ENCODE measurements at places on chromosomes 2 and 18. TPM values are rescaled to one million over a fixed set of nuclear protein-coding genes. Genes with fewer than 3 reads are reported as not detected.

Gene BOLL
- total RNA-seq: not detected

Gene RAPH1
- total RNA-seq: 5.5 TPM

Gene POTEC
- total RNA-seq: not detected

DNA sequence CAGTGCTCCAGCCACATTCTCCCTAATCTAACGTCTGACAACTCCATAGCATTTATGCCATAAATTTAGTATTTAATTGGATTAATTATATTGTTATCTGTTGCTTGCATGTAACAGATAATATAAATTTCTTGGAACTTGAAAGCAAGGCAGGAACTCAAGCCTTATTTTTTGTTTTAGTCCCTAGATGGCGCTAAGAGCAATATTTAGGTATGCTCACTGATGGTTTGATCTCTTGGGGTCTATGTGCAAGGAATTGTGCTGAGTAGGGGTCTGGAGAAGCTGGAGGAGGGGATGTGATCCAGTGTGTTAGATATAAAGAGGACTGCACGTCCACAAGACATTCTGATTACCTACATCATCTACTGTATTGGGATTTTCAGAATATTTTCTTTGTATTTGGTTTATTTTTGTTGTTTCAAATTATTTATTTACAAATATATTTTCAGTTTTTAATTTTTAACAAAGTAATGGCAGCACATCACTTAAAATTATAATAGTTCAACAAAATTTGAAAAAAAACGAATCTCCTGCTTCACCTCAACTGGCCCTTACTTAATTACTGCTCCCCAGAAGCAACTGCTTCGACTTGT, 32.8 kb downstream of the KATNAL2 start:
- DNase-seq: peak; percentile 49

DNA sequence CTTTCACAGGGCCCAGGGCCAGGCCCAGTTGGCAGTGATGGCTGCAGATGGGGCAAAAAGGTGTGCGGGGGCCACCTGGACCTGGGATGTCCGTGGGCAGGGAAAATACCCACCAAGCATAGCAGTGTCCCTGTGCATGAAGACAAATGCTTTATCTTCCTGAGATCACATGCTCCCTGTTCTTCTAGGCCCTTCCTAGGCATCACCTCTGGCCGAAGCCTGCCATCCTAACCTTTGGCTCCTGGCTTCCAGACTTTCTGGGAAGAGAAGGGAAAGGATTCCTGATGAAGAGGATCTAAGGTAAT, 105.0 kb upstream of the SMAD2 start:
- DNase-seq: no peak

DNA sequence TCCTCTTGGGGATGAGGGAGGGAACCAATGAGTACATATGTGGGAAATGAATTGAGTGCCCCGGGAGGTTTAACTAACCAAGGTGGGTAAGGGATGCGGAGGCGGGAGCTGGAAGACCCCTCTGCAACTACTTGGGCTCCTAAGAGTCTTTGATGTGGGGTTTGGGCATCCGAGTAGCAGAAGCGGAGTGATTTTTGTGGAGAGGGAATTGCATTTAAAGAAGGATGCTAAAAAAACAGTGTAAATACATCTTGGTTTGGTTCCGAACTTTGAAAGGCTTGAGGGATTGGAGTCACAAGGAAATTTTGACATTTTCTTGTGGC, 215.7 kb downstream of the MCFD2 start:
- no peak for DNase-seq

DNA sequence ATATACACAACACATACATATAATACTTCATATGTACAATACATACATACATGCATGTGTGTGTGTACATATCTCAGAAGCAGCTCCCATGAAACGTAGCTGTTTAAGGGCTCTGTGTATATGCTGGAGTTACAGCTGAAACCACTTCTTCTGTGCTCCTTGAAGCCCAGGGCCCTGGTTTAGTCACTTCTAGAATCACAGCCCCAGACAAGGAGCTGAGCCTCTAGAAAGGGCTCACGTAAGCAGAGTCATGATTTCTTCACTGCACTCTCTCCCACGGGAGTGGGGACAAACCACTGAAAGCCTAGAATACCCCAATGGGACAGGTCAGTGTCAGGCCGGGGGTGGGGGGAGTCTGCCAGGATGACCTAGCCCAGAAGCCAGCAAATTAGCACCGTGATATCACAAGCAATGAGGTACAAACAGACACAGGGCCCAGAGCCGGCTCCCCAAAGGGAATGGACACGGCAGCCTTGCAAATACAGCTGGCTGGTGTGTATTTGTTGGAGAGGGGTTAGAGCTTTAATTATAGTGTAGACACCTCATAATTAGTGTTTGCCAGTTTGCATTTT, 90.3 kb downstream of the C1QL2 start:
- DNase-seq: no peak

Data from SK-MEL-5 (cell line).